Right lobe of liver (tissue), 6 donors: ENCODE measurements at places on chromosomes 13 and 19. TPM values are rescaled to one million over a fixed set of nuclear protein-coding genes. Genes with fewer than 3 reads are reported as not detected.

GRCh38 chr13:25752957-25753551 lies 298.8 kb downstream of the SHISA2 start:
- no peak for DNase-seq
- H3K4me1 ChIP-seq: no peaks in the 10 kb centered on the region
- no peak overlapping the region for H3K4me3 ChIP-seq
- no peak overlapping the region for H3K27ac ChIP-seq
- no peaks in the 10 kb centered on the region for H3K36me3 ChIP-seq

GRCh38 chr13:74778087-74778486 lies 643.9 kb upstream of the KLF12 start:
- no peak overlapping the region for H3K4me3 ChIP-seq
- no peak for DNase-seq
- H3K27me3 ChIP-seq: no peaks in the 10 kb centered on the region
- no peaks in the 10 kb centered on the region for H3K36me3 ChIP-seq

GRCh38 chr13:43522788-43523187 lies 264.0 kb downstream of the ENOX1 start:
- no peaks in the 10 kb centered on the region for H3K36me3 ChIP-seq
- no peak overlapping the region for H3K4me3 ChIP-seq
- no peak overlapping the region for H3K27ac ChIP-seq
- no peaks in the 10 kb centered on the region for H3K4me1 ChIP-seq
- DNase-seq: no peak
- no peaks in the 10 kb centered on the region for H3K27me3 ChIP-seq

- peak; percentile 40 for DNase-seq
- H3K36me3 ChIP-seq: no peaks in the 10 kb centered on the region
- H3K27me3 ChIP-seq: no peaks in the 10 kb centered on the region
These were observed 45.1 kb downstream of the ATP11A start for GRCh38 chr13:112734696-112735547.

The PSG1 gene
- total RNA-seq: not detected

DNA sequence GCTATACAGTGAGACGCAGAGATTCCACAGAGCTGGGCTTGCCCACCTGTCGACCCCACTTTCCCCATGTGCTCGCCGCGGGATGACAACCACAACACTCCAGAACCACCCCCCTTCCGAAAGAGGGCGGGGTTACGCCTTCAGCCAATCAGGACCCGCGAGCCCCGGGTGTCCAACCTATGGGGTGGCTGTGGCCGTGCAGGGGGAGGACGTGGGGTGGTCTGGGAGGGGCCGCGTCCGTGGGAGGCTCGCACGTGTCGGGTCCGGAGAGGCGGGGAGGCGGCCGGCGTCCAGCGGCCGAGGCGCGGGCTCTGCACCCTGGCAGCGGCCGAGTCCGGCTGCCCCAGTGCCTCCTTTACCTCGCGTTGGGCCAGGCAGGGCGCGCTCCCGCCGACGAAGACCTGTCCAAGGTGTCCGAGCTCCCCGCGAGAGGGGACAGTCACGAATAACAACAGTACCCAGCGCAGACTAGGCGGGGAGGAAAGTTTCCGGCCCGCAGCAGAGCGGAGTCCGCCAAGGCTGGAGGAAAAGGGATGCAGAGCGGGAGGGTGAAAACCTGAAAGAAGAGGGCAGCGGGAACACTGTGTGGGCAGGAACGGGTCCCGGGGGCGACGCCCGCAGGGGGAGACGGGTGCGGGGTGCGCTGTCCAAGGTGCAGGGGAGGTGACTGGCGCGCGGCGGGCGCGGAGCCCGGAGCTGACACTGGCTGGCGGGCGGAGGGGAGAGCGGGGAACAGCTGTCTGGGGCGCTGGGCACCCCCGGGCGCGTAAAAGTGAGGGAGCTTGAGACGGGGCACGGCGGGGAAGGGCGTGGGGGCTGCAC lies 911 bp downstream of the ENOX1 start:
- H3K4me3 ChIP-seq: peak overlapping the region; percentile 41
- H3K4me1 ChIP-seq: no peaks in the 10 kb centered on the region
- DNase-seq: peak; percentile 65
- no peaks in the 10 kb centered on the region for H3K36me3 ChIP-seq
- no peak overlapping the region for H3K27ac ChIP-seq
- H3K27me3 ChIP-seq: no peaks in the 10 kb centered on the region

- H3K4me3 ChIP-seq: no peak overlapping the region
- H3K36me3 ChIP-seq: no peaks in the 10 kb centered on the region
- no peaks in the 10 kb centered on the region for H3K27me3 ChIP-seq
These were observed 32.6 kb downstream of the CLEC4M start for GRCh38 chr19:7795555-7796161.

GRCh38 chr13:25292301-25292700 lies 5.0 kb upstream of the MTMR6 start:
- H3K4me3 ChIP-seq: no peak overlapping the region
- H3K27ac ChIP-seq: no peak overlapping the region
- no peaks in the 10 kb centered on the region for H3K27me3 ChIP-seq
- no peak for DNase-seq

DNA sequence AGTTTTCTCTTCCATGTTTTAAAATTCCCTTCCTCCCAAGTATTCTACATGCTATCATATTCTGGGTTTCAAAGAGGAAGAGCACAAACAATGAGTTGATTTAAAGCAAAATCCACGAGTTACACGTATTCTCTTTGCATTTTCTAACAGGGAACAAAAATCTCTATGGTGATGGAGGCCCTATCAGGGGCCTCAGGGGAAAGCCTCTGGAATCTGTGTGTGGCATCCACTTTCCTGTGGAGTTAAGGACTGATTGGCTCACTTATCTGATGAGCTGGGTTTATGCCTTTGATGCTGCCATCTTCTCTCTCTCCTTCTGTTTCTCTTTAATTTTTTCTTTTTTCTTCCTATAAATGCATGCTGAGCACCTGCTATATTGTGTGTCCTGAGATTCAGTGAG lies 14.8 kb downstream of the OLFM4 start:
- DNase-seq: no peak
- no peaks in the 10 kb centered on the region for H3K4me1 ChIP-seq

The BST2 gene
- total RNA-seq: 104 TPM

The ZNF844 gene
- 2.2 TPM for total RNA-seq

The ZNF563 gene
- 3.7 TPM for total RNA-seq

The NAPSA gene
- 1.2 TPM for total RNA-seq

- H3K4me1 ChIP-seq: no peaks in the 10 kb centered on the region
- no peak for DNase-seq
- H3K27me3 ChIP-seq: no peaks in the 10 kb centered on the region
- H3K36me3 ChIP-seq: no peaks in the 10 kb centered on the region
- H3K27ac ChIP-seq: no peak overlapping the region
- no peak overlapping the region for H3K4me3 ChIP-seq
These were observed 293.2 kb downstream of the ENOX1 start for GRCh38 chr13:43493496-43494000.

The ZNF667 gene
- total RNA-seq: 0.71 TPM

The MICU2 gene
- total RNA-seq: 71.1 TPM

The ELSPBP1 gene
- not detected for total RNA-seq

The NLRP11 gene
- 0.92 TPM for total RNA-seq

The C5AR2 gene
- 1.1 TPM for total RNA-seq

DNA sequence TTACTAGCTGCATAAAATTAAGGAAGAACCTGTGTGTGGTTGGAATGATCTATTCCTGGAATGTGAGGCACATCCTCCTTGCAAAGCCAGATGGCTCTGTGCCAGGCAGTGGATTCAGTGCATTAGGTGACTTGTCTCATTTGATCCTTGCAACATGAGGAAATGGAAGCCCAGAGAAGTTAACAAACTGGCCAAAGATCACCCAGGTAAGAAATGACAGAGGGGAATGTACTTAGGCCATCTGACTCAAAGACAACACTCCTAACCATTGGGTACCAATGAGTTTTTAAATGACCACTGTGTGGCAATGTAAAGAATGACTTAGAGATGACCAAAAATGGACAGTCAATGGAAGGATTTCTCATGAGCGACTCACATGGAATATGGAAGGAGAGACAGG lies 114.2 kb upstream of the RXFP2 start:
- no peak overlapping the region for H3K4me3 ChIP-seq
- H3K27me3 ChIP-seq: no peaks in the 10 kb centered on the region
- no peaks in the 10 kb centered on the region for H3K36me3 ChIP-seq
- no peaks in the 10 kb centered on the region for H3K4me1 ChIP-seq

GRCh38 chr13:84297251-84297650 lies 415.0 kb upstream of the SLITRK1 start:
- H3K4me1 ChIP-seq: no peaks in the 10 kb centered on the region
- no peaks in the 10 kb centered on the region for H3K27me3 ChIP-seq
- DNase-seq: no peak
- H3K27ac ChIP-seq: no peak overlapping the region
- H3K36me3 ChIP-seq: no peaks in the 10 kb centered on the region
- H3K4me3 ChIP-seq: no peak overlapping the region

- H3K4me1 ChIP-seq: no peaks in the 10 kb centered on the region
- no peak overlapping the region for H3K27ac ChIP-seq
- no peak for DNase-seq
- no peaks in the 10 kb centered on the region for H3K27me3 ChIP-seq
- no peak overlapping the region for H3K4me3 ChIP-seq
These were observed 53.9 kb downstream of the COG3 start for GRCh38 chr13:45518525-45519245.

GRCh38 chr19:58304748-58305064 lies 471 bp upstream of the ERVK3-1 start:
- peak overlapping the region; percentile 75 for H3K27ac ChIP-seq
- DNase-seq: no peak
- peaks cover 3% of the 10 kb centered on the region for H3K36me3 ChIP-seq
- H3K4me3 ChIP-seq: peak overlapping the region; percentile 96

GRCh38 chr13:35219021-35219420 lies 257.5 kb downstream of the MAB21L1 start:
- H3K27me3 ChIP-seq: no peaks in the 10 kb centered on the region
- no peaks in the 10 kb centered on the region for H3K4me1 ChIP-seq
- no peak for DNase-seq

GRCh38 chr19:4593409-4593851 lies 33.9 kb upstream of the SEMA6B start:
- no peak overlapping the region for H3K27ac ChIP-seq
- H3K4me3 ChIP-seq: no peak overlapping the region
- H3K4me1 ChIP-seq: no peaks in the 10 kb centered on the region
- no peaks in the 10 kb centered on the region for H3K36me3 ChIP-seq
- no peak for DNase-seq

- no peak for DNase-seq
- no peak overlapping the region for H3K4me3 ChIP-seq
- H3K27me3 ChIP-seq: no peaks in the 10 kb centered on the region
- no peaks in the 10 kb centered on the region for H3K36me3 ChIP-seq
- H3K27ac ChIP-seq: no peak overlapping the region
These were observed 525.9 kb downstream of the GPC6 start for GRCh38 chr13:93752541-93752940.

DNA sequence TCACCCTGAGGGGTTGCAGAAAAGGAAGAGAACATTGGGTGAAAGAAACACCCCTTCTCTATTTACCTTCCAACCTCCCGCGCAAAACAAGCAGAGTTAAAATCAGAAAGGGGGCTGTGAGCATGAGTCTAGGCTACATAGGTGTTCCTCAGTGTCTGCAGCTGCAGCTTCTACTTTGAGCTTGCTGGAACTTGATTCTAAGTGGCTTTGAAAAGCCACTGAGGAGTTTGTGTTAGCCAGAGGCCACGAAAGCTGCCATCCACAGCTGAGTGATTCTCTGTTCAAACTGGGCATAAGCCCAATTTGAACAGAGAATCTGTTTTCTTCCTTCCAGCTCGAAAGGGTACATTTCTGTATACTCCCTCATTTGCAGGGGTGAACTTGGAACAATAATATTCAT lies 343.9 kb downstream of the PCDH9 start:
- H3K27ac ChIP-seq: no peak overlapping the region
- no peaks in the 10 kb centered on the region for H3K4me1 ChIP-seq
- DNase-seq: no peak
- no peaks in the 10 kb centered on the region for H3K27me3 ChIP-seq

The FCAR gene
- total RNA-seq: 0.61 TPM

DNA sequence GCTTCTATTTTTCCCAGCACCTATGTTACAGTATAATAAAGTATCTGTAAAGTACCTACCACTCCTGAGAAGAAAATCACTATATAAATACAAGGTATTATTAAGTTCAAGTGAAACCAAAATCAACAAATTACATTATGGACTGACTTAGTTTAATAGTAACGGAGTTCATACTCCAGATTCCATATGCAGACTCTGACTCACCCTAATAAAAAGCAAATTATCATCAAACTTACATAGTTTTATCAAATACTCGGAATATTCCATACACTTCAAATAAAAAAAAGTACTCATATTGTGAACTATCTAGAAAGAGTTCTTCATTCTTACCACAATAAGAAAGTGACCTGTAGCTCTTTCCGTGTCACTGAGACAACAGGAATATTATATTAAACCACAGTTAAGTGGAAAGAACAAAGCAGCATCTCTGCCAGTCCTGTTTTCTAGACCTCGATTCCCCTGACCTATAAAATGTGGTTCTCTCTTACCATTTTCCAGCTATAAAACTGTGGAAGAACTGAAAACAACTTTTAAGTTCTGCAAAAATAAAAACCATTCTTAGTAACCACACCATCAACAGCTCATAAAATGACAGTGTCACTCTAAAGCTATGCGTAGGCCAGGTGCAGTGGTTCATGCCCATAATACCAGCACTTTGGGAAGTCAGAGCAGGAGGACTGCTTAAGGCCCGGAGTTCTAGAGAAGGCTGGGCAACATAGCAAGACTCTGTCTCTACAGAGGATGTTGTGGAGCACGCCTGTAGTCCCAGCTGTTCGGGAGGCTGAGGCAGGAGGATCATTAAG lies 42.6 kb downstream of the USP12 start:
- no peak for DNase-seq
- no peaks in the 10 kb centered on the region for H3K36me3 ChIP-seq
- H3K27ac ChIP-seq: no peak overlapping the region
- H3K4me3 ChIP-seq: no peak overlapping the region
- H3K4me1 ChIP-seq: no peaks in the 10 kb centered on the region
- H3K27me3 ChIP-seq: no peaks in the 10 kb centered on the region

The APC2 gene
- total RNA-seq: 0.06 TPM

DNA sequence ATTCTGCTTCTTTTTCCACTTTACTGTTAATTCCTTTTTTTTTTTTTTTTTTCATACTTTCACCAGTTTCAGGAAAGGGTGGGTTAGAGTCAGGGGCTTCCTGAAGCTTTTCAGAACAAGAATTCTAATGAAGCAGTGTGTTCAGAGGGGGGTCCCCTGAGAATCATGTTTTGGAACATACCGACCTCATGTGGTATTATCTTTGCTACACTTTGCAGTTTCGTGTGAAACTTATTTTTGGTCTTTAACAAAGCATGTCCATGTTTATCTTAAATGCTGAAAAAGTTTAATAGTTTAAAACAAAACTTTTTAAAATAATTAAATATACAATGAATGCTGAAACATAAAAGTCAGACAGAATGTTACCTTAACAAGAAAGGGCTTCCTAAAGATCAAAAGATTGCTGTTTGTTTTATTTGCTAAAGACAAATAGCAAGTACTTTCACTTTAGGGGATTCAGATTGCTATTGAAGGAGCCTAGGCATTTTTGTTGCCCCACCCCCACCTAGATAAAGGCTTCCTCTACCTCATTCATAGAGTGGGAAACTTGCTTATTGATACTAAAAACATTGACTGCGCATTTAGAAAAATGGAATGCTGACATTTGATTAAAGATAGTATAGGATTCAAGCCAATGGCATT lies 21.1 kb upstream of the POMP start:
- peaks cover 5% of the 10 kb centered on the region for H3K4me1 ChIP-seq
- H3K27me3 ChIP-seq: no peaks in the 10 kb centered on the region
- DNase-seq: no peak
- no peaks in the 10 kb centered on the region for H3K36me3 ChIP-seq

The VSIG10L gene
- total RNA-seq: 4.4 TPM

GRCh38 chr13:52737451-52737850 lies 2.2 kb downstream of the CNMD start:
- H3K4me3 ChIP-seq: no peak overlapping the region
- no peak for DNase-seq
- peaks cover 12% of the 10 kb centered on the region for H3K27me3 ChIP-seq
- no peak overlapping the region for H3K27ac ChIP-seq
